ENCODE measurements at places on chromosomes 4 and X.

- no peak for DNase-seq
Observed at GRCh38 chr4:139768896-139769295, 103.3 kb downstream of the MGST2 start.

- DNase-seq: no peak
Observed at GRCh38 chrX:13069771-13070416, 25.5 kb upstream of the FAM9C start.

DNA sequence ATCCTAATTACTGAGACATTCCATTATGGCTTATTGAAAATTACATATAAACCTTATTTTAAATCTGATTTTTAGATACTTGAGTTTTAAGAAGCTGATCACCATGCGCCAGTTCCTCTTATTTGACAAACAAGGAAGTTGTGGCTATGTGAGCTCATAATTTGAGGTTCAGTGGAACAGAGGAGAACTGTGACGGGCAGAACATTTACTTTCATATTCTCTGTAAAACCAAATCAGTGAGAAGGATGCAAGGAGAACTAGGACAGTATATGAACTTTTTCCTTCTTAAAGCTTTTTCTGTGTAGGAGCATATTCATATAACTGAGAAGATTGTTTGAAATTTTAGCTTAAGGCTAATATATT is 25.3 kb downstream of the STIM2 start:
- no peak for DNase-seq

DNA sequence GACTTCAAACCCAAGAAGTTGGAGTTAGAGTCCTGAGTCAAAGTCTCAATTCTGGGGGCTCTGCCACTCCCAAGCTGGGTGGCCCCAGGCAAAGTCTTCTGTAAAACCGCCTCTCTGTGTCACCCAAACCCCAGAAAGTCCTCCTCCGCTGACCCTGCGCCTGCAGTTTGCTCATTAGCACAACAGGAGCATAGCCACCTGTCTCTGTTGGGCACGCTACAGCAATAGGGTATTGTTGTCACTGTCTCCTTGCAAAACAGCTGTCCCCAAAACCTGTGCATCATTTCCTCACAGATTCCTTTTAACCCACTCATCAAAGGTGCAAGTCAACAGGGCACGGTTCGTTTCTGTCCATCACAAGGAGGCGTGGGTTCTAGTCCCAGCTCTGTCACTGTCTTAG is 8.0 kb upstream of the DGAT2L6 start:
- no peak for DNase-seq

GRCh38 chrX:28752330-28752729 is 165.1 kb downstream of the IL1RAPL1 start:
- no peak for DNase-seq

GRCh38 chr4:1775731-1776500 is 17.2 kb upstream of the FGFR3 start:
- no peak for DNase-seq

- no peak for DNase-seq
Observed at GRCh38 chr4:88162626-88163025, 4.2 kb upstream of the ABCG2 start.

DNA sequence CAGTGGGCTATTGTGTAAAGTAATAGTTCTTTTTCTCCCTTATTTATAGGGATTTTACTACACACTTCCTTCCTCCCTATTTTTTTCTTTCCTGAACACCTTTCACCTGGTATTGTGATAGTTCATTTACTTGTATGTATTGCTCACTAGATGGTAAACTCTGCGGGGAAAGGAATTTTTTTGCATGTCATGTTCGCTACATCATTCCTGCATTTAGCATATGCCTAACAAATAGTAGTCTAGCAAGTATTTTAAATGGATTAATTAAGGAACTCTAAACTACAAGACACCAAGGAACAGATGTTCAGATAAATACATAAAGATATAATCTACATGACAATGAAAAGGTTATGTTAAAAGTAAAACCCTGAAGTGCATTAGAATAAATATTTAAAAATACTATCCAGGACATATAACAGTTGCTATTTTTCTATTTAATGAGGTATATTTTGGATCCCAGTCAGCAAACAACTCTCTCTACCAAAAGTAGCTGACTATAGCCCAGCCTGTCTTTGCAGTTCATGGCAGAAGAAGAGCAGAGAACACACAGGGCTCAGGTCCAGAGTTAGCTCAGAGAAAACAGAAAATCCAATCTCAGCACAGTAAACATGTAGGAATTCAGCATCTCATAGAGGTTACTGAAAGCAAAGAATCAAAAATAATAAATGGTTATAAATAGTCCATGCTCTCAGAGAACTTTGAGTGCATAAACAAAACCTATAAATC is 87.8 kb downstream of the PACRGL start:
- no peak for DNase-seq

DNA sequence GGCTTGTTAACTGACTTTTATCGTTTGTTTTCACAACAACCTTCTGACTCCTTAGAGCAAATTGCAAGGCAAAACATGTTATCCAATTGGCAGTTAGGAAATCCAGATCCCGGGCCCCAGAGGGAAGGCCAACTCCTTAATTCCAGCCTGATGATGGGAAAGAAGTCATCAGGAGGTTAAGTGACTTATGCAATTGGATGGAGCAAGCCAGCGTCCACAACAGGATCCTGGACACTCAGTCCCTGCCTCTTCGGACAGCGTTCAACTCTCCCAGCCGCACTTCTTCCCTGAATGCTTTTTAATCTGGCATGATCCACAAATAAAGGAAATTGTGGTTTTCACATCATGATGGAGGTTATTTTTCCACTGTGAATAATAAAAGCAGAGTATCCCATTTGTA is 310.1 kb downstream of the RAB28 start:
- DNase-seq: no peak

DNA sequence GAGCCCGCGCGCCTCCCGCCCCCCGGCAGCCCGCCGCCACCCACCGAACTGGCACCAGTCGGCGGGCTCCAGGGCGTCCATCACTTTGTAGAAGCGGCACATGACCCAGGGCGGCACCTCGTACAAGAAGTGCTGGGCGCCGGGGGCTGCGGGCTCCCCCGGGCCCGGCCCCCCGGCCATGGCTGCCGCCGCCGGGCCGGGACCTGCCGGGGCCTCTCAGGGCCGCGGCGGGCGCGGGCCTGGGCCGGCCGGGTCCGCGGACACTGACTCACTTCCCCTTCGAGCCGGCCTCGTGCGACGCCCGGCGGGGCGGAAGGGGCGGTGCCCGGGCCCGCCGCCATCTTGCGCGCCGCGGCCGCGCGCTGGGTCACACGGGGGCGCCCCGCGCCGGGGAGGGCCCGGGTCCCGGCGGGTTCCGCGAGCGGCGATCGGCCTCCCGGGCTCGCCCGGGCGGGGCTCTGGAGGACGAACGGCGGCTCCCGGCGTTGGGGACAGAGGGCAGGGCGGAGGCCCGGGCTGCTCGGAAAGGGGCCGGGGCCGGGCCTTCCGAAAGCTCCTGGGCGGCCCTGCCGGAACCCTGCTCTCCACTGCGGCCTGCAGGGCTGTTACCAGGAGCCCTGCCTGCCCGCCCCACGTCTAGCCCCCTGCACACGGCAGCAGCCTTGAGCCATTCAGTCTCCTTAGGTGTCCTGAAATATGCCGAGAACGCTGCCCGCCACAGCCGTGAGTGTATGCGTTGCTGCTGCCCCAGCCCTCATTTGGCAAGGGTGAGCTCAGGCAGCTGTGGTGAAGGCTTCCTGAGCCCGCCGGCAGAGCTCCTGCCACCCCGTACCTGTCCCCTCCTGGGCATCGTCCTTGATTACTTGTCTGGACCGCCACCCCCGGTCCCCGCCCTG is at the start of gene IRAK1:
Gene IRAK1, minus strand, starts transcription at position 270 of the 896 bp plus-strand sequence. Its CDS starts 90 bp downstream, at position 180.
- peak; percentile 12 for DNase-seq

DNA sequence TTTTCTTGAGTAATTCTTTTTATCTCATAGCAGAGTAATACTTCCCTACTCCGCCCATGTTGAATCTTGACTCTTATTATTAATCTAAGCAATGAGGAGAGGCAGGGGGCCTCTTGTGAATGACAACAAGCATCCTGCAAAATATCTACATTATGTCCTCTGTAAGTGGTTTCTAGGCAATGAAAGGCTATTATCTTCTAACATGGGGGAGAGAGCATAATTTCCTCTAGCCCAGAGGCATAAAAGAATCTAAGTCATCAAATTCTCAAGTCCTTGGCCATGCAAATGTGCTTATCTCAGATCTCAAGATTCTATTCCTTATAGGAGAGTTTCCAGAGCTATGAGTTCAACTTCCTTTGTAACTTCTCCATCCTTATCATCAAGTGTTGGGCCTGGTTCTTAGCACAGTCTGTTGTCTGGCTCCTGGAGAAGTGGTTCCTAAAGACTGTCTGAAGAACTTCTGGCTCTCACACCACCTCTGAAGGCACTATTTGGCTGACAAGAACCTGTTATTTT is 423.1 kb upstream of the INTU start:
- no peak for DNase-seq

DNA sequence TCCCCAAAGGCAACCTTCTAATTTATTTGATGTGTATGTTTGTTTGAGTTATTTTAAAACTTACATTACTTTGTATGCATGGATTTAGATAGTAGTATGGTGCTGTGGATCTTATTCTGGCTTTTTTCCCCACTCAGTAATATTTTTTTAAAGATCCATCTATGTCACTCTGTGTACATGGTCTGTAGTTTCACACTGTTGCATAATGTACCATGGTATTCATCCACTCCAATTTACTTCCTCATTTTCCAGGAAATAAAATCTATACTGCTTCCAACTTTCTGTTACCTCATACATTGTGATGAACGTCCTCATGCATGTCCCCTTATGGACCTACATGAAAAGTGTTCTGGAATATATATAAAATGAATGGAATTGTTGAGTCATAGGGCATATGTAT is 17.6 kb downstream of the ARMCX2 start:
- no peak for DNase-seq

- DNase-seq: no peak
Observed at GRCh38 chr4:182126603-182127002, 116.6 kb upstream of the TENM3 start.

GRCh38 chrX:46301903-46302302 is 243.3 kb downstream of the ZNF674 start:
- no peak for DNase-seq

- no peak for DNase-seq
Observed at GRCh38 chrX:1111601-1112300, 100.7 kb downstream of the CRLF2 start.

DNA sequence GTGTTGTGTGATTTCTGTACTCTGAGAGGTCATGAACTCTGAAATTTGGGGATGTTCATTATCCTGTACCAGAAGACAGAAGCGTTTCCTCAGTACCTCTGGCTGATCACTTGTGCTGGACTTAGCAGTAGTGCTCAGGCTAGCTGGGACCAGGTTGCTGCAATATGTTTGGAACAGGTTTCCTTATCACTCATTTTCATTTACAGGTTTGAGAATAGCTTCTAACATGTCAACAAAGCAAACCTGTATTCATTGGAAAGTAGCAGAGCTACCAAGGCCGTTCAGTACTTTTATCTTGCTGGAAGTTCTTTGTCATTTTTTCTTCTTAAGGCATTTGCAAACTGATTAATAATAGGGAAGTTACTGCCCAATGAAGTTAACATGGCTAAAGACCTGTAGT is 242.9 kb upstream of the ANKRD50 start:
- DNase-seq: no peak

GRCh38 chr4:79848329-79848728 is 224.7 kb downstream of the ANTXR2 start:
- DNase-seq: no peak

DNA sequence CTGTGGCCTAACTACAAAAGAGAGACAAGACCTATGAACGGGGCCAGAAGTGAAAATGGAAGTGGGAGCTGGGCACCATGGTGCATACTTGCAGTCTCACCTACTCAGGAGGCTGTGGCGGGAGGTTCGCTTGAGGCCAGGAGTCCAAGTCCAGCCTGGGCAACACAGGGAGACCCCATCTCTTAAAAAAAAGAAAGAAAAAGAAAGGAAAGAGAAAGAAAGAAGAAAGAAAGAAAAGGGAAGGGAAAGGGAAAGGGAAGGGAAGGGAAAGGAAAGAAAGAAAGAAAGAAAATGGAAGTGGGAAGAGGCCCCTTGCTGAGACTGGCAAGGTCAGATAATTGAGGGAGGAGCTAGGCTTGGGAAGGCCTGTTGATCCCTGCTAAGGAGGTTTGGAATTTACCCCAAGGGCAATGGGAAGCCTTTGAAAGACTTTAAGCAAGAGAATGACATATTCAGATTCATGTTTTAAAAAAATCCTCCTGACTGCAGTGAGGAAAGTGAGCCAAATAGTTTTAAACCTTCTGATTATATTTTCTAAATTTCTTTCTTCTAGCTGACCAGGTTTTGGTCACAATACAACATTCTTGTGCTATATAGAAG is 17.7 kb upstream of the HERC5 start:
- DNase-seq: no peak

DNA sequence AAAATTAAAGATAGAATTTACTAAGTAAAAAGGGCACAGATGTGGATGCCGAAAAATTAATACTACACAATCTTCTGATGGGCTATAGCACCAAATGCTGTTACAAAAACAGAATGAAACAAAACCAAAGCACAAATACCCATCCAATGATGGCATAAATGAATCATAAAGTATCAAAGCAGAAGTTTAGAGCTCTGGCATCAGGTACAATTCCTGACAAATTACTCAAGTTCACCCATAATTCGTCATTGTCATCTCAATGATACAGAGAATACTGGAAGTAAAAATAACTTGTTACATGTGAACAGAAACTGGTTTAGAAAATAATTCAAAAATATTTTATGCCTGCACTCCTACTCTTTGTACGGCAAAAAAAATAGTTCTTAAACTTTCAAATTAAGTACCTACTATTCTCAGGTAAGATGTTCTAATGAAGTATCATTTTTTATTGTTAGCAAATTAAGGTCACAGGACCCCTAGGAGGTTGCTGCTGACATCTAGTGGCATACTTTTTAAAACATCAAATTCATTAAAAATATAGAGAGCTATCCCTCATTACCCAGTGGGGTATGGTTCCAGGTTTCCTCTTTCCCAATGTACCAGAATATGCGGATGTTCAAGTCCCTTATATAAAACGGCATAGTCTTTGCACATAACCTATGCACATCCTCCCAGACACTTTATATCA is 126.1 kb downstream of the INPP4B start:
- no peak for DNase-seq

DNA sequence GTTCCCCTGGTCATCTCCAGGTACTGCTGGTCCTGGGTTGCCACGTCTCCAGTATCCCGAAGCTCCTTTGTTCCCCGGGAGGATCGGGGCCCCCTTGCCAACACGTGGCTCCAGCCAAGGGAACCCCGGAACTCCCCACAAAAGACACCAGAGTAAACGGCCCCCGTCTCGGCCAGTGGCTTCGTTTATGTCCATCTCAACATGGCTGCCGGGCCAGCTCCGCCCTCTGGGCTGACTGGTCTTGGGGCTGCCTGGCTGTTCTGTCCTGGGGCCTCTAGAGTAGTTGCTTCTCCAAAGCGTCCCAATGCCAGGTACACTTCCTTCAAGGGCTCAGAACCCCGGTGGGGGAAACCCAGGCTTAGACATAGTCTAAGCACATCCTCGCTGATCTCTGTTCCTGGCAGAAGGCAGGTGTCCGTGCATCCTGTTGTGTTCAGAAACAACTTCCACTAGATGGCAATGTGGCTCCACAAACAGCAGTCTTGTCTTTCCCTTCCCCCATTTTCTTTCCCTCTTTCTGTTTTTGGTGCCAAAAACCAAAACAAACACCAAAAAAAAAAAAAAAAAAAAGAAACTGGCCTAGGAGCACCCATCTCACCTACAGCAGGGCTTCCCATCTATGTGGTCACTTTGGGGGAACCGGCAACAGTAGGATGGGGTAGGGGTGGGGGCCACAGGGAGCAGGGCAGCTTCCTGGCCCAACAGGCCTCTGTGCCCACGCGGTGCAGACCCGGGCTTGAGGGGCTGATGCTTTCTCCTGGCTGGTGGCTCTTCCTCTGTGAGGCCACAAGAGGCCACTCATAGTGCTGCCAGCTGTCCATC is 35.3 kb downstream of the NBDY start:
- DNase-seq: no peak

GRCh38 chrX:74458736-74459135 is 37.4 kb downstream of the SLC16A2 start:
- no peak for DNase-seq
